ENCODE measurements at places on chromosomes 2 and 18. TPM values are rescaled to one million over a fixed set of nuclear protein-coding genes. Genes with fewer than 3 reads are reported as not detected.

CLEC4F gene
- 0.08 TPM for total RNA-seq

KCNJ3 gene
- 2.0 TPM for total RNA-seq

MLPH gene
- total RNA-seq = 80.9 TPM

CERS6 gene
- total RNA-seq = 66.7 TPM

STK11IP gene
- total RNA-seq = 15.6 TPM

UGT1A5 gene
- total RNA-seq = not detected
